ENCODE measurements at places on chromosomes 5 and 9.

DNA sequence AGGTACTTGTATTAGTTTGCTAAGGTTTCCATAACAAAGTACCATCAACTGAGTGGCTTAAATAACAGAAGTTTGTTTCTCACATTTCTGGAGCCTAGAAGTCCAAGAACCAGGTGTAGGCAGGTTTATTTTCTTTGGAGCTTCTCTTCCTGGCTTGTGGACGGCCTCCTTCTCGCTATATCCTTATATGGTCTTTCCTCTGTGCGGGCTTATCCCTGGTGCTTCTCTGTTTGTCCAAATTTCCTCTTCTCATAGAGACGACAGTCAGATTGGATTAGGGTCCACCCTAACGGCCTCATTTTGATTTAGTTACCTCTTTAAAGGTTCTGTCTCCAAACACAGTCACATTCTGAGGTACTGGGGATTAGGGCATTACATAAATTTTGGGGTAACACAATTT is 88.3 kb downstream of the RMI1 start:
- no peak for DNase-seq

DNA sequence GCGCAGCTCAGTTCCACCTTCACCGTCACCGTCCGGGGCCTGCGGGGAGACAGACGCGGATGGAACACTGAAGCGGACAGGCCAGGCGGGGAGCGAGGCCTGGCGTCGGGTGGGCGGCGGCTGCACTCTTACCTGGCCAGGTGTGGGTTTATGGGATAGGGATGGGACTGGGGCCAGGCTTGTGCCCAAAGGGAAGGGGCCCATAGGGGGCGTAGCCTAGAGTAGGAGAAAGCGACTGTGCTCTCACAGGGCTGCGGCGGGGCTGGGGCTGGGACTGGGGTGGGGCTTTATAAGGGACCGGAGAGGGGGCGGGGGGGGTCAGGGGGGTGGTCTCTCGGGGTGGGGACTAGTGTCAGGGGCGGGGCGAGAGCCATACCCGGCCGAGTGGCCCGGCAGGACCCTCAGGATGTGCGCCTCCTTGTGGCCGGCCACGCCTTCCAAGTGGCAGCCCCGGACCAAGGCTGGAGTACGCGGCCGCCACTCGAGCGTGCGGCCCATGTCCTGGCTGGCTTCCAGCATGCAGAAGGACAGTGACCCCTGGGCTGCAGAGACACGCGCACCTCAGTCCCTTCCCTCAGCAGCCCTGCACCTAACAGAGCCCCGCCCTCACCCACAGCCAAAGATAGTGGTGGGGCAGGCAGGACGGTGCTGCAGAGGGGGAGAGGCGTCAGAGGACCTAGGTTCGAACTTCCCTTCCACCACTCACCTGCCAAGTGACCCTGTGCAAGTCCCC is 22.8 kb downstream of the FPGS start:
- no peak for DNase-seq

GRCh38 chr5:154254896-154255295 is 64.4 kb downstream of the GALNT10 start:
- no peak for DNase-seq

DNA sequence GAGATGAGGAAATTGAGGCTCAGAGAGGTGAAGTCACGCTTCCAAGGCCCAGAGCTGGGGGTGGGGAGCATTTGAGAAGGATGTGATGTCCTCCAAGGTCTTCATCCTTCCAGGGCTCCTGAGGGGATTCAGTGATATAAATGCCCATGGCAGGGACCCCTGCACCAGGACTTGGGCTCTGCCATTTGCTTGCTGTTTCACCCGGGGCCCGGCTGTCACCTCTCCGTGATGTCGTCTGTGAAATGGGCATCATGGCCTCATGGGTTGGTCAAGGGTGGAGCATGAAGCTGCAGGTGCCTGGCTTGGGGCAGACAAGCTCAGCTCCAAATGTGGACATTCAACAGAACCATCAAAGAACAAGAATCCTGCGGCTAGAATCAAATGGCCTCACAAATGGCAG is 253.1 kb downstream of the PBX3 start:
- DNase-seq, result no peak

GRCh38 chr5:149268928-149269557 is 2.6 kb upstream of the AFAP1L1 start:
- DNase-seq, result peak; percentile 61

DNA sequence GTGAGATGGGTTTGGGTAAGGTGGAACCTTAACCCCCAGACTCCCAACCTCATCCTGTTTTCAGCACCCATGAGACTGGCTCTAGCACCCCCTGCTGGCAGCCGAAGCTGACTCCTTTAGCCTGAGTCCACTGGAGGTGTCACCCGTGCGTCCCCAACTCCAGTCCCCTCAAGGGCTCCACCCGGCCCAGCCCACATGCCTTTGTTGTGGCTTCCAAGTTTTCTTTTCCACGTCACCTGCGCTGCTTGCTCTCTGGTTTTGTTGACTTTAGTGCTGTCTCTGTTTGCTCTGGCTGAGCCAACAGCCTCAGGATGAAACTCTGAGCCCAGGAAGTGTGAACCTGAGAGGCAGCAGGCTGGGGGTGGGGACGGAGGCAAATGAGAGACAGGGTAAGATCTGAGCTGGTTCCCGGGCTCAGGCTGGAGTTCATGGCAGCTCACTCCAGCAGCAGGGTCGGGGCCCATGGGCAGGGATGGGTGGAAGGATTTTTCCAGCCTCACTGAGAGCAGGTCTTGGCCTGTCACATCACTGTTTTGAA is 13.2 kb upstream of the AQP7 start:
- peak; percentile 22 for DNase-seq

- peak; percentile 88 for DNase-seq
Measured at GRCh38 chr5:135392256-135392655, 6.8 kb downstream of the MACROH2A1 start.

DNA sequence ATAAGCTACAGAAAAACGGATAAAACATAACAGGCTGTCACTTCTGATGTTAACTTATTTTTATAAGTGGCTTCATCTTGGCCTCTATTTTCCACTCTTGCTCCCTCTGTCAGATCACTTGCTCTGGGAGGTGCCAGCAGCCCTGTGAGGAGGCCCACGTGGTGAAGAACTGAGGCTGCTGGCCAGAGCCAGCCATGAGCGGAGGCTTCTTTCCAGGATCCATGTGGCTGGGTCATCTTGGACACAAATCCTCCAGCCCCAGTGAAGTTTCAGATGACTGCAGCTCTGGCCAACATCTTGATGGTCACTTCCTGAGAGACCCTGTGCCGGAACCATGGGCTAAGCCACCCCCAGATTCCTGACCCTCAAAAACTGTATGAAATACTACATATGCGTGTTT is 7.5 kb upstream of the CMBL start:
- no peak for DNase-seq

GRCh38 chr5:112350626-112351025 is 68.5 kb downstream of the EPB41L4A start:
- no peak for DNase-seq

- no peak for DNase-seq
Measured at GRCh38 chr5:124663101-124663506, 83.3 kb downstream of the ZNF608 start.

DNA sequence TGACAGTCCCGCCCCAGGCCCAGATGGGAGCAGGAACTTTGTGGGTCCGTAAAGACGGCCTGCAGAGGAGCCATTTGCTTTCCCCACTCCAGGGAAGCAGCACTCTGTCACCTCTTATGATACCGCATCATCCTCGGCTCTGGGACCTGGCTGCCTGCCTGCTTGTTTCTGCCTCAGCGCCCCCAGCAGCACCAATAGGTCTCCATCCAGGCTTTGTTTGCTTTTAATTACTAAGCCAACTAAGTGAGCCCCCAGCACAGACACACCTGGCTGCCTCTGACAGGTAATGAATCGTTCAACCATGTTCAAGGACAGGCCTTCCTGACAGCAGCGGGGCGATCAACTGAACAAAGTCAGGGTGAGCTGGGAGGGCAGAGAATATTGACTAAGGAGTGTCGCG is 141.4 kb downstream of the C5orf15 start:
- no peak for DNase-seq

DNA sequence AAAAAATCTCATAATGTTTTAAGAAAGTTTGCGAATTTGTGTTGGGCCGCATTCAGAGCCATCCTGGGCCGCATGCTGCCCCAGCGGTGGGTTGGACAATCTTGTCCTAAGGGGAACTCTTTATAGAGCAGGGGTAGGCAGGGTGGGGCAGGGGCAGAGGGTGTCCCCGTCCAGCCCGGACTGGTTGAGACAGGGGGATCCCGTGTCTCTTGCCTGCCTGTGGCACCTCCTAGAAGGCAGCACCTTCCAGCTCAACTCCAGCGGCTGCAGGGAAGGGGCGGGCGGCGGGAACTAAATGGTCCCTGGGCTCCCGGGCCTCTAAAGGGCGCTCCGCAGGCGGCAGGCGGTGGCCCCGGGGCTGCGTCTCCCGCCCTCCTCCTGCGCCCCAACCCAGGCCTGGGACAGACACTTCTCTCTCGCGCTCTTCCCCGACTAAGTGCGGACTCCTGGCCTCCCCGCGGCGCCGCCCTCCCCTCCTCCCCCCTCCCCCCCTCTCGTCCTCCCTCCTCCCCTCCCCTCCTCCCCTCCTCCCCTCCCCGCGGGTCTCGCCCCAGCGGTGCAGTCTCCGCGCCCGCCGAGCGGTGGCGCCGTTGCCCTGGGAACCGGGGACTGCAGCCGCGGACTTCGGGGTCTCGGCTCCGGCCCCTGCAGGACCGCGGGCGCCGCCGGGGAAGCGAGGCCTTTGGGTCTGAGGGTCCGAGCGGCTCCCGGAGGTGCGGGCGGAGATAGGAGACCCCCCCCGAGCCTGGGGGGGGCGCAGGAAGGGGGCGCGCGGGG is 132.6 kb downstream of the MRPL36 start:
- DNase-seq, result no peak

DNA sequence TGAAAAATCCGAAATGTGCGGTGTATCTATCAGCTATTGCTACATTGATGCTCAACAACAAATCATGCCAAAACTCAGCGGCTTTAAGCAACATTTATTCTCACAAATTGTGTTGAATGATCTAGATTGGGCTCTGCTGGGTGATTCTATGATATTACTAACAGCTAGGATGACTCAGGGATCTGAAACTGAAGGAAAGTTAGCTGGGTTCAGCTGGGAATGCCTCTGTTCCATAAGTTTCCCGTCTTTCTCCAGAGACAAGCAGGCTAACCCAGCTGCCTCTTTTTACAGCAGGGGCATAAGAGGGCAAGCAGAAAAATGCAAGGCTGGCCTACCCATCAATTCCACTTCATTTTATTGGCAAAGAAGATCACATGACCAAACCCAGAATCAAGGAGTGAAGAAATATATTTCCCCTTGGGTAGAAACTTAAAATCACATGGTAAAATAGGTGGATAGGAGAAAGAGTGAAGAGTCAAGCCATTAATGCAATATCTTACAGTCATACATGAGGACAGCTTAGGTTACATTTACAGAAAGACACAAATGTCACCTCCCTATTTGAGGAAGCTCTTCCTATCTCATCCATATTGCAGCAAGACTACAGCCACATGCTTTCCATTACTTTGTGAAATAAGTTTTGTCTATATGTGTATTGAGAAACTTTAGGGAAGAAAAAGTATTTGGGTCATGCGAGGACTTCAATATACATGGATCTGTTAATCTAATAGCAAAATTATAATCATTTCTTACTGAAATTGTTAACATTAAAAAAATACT is 30.8 kb downstream of the IL7R start:
- DNase-seq, result no peak

DNA sequence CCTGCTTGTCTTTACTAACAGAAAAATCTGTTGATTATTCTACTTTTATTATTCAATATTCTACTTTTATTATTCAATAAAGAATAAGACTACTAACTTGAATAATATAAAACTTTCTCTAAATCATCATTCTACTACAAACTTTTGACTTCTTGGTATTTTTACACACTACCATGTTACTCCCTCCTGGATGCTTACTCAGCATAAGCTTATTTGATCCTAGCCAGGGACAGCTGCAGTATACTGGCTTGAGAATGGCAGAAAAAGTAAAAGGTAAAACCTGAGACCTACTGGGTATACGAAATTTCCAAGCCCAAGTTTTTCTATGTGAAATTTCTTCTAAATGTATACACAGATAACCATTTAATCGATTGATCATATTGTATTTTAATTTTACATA is 26.1 kb downstream of the PGGT1B start:
- no peak for DNase-seq

DNA sequence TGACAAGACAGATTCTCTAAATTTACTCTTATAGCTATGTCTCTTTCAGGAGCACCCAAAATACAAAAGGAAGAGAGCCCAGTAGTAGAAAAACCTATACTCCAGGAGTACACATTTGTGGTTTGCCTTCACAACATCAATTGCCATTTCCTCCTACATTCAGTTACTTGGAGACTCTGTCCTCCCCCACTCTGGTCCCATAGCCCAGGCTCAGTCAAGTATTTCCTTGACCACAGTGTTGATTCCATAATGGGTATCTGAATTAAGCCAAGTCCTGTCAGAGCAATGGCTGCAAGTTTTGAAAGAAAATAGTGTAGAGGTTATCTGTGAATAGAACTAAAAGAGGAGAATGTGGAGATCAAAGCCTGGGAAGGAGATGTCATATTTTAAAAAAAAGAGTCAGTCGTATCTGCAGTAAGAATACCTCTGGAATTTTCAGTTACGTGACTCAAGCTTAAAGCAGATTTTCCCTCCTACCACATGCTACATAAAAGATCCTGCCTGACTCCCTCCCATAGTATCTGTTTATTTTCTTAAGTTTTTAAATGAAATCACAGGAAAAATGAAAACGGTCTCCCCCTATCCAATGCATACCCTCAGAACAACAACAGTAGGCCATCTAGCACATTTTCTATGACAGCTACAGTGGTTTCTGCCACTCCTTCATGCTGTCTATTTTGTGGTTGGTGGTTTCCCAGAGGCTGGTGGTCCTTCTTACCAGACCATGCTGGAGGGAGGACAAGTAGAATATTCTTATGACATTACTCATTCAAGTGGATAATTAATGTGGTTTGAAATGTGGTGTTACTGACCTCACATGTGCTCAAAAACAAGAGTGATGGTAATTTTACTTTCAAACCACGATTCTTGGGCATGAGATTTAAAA is 249.7 kb upstream of the TMEM161B start:
- DNase-seq, result peak; percentile 41

GRCh38 chr5:35229076-35230037 is 930 bp downstream of the PRLR start:
- no peak for DNase-seq

GRCh38 chr5:157548513-157549282 is 26.9 kb downstream of the ADAM19 start:
- DNase-seq, result peak; percentile 90

DNA sequence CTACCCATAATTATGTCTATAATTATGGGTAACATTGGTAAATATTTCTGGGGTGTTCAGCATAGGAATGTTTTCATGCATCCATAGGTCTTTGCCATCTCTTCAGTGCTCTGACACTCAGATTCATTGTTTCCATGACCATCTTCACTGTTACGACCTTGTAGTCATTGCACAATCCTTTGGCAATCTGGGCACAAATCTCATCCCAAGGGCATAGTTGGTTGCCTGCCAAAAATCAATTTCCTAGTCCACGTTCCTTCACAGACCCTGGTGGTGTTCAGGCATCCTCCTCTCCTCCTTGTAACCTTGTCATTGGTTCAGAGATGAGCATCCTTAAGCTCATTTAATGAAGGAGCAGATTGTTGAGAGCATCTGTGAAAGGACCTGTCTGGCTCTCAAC is 1400.7 kb downstream of the CDH12 start:
- DNase-seq, result no peak
